ENCODE measurements at places on chromosomes 4 and X. TPM values are rescaled to one million over a fixed set of nuclear protein-coding genes. Genes with fewer than 3 reads are reported as not detected.

GRCh38 chr4:67603310-67604028, 44.9 kb downstream of the STAP1 start:
- DNase-seq = no peak

The CCDC160 gene
- not detected for polyA plus RNA-seq

The EDA2R gene
- 0.03 TPM for polyA plus RNA-seq

GRCh38 chr4:74418063-74418670, 26.8 kb upstream of the AREG start:
- DNase-seq = no peak

DNA sequence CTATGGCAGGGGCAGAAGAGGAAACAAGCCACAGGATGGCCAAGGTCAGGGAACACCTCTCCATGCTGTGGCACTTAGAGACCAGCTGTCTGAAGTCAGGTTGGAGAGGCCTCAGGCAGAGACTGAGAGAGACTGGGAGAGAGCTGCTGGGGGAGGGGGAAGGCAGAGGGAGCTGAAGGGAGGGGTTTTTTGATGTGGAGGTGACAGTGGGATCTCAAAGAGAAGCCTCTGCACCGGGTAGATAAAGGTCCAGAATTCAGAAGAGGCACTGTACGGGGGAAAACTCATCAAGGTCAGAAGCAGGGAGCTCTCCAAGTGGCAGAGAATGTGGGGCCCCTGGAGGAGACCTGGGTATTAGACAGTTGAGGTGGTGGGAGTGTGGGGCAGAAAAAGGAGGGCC, 41.6 kb upstream of the HMGB3 start:
- no peak for DNase-seq

DNA sequence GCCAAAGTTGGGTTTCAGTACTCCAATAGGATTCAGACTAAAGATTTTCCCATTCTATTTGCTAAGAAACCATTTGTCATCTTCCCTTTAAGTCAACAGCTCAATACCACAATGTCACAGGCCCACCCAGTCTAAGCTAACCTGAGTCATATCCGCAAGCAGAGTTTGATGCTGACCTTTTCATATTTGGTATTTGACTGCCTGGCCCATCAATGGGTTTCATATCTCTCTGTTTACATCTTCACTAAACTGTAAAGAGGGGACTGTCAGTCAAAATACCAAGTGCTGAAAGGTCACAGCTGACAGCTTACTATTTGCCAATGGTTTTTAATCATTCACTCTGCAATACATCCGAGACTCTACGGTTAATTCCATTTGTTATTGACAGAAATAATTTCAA, 707.5 kb upstream of the ACTRT1 start:
- no peak for DNase-seq

The BST1 gene
- polyA plus RNA-seq = 38.6 TPM

The CORIN gene
- polyA plus RNA-seq = not detected

DNA sequence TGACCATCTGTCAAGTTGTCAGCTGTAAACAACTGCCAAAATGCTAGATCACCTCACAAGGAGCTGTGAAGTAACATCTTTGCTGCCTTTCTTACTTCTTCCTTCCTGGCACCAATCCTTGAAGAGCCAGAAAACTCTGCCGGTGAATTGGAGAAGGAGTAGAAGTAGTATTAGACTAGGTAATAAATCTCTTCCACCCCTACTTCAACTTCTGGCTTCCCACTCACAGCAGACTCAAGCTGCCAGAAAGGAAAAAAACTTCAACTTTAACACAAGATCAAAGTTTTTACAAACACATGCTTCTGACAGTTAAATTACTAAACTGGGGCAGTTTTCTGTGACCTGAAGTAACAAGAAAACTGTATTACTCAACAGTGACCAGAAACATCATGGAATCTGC, 164.7 kb upstream of the SLC7A11 start:
- DNase-seq = no peak

DNA sequence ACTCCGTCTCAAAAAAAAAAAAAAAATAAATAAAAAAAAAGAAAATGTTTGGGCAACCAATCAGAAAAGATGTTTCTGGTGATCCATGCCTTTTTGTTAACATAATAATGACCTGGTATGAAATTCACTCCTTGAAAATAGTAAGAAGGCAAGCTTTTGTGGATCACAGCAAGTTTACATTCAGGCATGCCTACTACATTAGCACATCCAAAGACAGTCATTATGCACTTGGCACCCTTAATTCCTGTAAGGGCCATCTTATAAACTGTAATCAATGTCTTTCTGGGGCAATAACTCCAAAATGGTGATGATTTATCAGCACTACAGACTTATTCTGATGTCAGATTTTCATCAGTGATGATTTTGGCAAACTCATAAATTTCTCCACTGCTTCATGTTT, 1871.6 kb upstream of the AGA start:
- DNase-seq = no peak

DNA sequence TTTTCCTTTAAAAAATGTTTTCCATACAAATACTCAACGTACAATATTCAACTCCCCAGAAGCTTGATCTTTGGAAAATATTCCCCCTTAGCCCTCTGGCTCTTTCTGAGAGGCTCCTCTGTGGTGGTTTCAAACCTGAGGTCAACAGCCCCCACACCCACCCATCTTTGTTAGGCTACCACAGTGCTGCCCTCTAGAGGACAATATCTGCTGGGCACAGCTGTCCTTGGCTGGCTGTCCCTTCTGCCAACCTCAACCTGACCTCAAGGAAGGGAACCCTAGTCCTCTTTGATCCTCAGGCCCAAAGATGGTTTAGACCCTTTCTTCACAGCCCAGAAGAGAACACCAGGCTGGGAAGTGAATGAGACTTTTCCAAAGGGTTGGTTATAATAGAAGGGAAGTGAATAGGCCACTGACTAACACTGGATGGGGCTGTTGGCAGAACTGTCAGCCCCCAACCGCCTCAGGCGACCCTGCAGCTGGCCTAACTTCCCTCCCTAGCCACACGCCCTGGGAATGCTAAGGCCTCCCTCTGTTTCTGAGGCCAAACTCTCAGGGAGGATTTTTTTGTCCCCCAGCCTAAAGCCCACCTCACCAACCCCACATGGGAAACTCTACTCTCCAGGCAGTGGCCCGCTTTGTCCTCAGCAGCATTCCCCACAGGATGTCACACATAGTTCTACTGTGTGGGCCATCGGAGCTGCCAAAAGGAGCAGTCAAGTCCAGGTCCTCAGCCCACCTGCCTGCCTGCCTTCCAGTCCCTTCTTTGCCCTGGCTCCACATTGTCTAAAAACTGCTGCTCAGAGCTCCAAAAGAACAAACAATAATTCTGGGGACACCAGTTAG, 34.3 kb downstream of the NYX start:
- DNase-seq = no peak

DNA sequence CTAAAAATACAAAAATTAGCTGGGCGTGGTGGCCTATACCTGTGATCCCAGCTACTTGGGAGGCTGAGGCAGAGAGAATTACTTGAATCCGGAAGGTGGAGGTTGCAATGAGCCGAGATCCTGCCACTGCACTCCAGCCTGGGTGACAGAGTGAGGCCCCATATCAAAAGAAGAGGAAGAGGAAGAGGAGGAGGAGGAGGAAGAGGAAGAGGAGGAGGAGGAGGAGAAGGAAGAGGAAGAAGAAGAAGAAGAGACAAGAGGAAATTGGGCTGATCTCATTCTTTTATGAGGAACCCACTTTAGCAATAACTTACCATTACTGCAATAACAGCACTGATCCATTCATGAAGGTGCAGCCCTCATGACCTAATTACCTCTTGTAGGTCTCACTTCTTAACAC, 138.9 kb upstream of the GIMD1 start:
- no peak for DNase-seq

The TMEM165 gene
- 26.7 TPM for polyA plus RNA-seq

The FRAS1 gene
- not detected for polyA plus RNA-seq

DNA sequence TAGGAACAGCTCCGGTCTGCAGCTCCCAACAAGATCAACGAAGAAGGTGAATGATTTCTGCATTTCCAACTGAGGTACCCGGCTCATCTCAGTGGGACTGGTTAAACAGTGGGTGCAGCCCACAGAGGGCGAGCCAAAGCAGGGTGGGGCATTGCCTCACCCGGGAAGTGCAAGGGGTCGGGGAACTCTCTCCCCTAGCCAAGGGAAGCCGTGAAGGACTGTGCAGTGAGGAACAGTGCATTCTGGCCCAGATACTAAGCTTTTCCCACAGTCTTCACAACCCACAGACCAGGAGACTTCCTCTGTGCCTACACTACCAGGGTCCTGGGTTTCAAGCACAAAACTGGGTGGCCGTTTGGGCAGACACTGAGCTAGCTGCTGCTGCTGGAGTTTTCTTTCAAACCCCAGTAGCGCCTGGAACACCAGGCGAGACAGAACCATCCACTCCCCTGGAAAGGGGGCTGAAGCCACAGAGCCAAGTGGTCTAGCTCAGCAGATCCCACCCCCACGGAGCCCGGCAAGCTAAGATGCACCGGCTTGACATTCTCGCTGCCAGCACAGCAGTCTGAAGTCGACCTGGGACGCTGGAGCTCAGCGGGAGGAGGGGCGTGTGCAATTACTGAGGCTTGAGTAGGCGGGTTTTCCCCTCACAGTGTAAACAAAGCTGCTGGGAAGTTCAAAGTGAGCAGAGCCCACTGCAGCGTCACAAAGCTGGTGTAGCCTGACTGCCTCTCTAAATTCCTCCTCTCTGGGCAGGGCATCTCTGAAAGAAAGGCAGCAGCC, 84.6 kb downstream of the THOC2 start:
- DNase-seq = peak; percentile 71

The ARHGEF38 gene
- 2.2 TPM for polyA plus RNA-seq

- DNase-seq = no peak
These were observed 41.1 kb downstream of the CBLL2 start for GRCh38 chrX:22313766-22314165.
